ENCODE measurements at places on chromosomes 13 and 19.

- no peak for DNase-seq
Observed at GRCh38 chr19:30168760-30169159, 203.4 kb upstream of the ZNF536 start.

DNA sequence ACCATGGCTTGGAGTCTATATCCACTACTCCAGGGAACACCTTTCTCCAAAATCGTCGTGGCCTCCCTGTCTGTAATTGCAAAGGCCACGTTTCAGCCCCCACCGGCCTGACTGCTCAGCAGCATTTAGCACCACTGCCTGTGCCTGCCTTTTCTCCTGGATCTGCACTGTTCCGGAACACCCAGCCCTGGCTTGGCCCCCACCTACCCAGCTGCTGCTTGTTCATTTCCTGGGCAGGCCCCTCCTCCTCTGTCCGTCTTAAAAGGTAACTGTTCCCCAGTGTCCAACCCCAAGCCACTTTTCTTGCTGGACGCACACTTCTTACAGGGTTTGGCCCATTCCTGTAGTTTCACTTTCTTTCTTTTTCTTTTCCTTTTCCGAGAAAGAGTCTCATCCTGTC is 8.5 kb upstream of the SYT5 start:
- DNase-seq = no peak

DNA sequence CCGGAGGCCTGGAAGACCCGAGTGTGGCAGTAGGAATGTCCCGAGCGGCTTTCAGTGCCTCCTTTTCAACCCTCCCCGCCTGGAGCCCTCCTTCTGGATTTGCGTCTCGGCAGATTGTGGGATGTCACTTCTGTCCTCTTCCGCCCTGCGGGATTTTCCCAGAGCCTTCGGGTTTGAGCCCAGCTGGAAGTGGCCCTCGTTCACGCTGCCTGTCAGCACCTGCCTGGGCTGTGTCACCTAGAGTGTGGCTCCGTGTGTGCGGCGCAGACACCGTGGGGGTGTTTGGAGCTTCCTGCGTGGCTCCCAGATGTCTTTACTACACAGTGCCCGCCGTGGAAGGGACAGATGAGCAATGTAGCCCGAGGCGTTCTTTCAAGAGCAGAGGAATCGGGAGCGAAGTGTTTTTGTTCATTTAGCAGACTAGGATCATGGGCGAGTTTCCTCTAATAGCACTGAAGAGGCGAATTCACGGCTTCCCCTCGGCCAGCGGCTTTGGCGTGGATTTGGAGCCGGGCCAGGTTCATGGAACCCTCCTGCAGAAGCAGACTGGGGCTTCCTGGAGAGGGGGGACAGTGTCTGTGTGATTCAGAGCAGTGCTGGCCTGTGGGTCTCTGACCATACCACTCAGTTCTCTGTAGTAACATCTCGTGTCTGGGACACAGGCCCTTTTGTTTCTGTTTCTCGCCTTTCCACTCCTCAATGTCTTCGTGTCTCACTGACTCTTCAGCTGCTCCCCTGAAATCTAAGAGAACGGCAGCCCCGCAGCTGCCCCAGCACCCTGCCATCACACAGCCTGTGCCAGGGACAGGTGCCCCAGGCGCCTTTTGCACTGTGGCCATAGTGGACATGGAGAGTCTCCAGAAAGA is 68.0 kb downstream of the KDM4B start:
- DNase-seq = no peak

- no peak for DNase-seq
Observed at GRCh38 chr13:110808138-110808537, 94.6 kb downstream of the ING1 start.

Data from activated T-cell treated with anti-CD3 and anti-CD28 coated beads, Interleukin-2, amount 50 U/mL, for 24 hours (primary cell).